HuH-7 (cell line): ENCODE measurements at places on chromosomes 3 and 15.
A peak's percentile ranks its signal among the peaks of the same experiment; 100 is the strongest.

- DNase-seq: peak; percentile 84
Measured at GRCh38 chr15:40282147-40282868, 556 bp downstream of the ANKRD63 start.

DNA sequence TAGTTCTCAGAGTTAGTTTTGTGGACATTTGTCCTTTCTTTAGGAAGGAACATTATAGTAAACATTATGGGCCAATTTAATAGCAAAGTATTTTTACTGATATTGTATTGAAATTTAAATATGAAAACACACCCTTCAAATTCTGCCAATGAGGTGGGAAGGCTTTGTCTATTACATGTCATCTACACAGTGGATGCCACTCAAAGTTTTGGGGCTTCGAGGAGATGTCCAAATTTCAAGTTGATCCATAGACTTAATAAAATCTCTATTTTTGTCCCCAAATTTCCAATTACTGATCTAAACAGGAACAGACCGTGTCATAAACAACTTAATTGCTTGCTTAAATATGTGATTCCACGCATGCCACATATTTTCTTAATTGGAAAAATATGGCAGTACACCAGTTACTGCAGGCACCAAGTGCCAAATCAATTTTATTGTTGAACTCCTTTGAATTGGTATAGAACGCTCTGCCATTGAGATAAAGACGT, 1.7 kb downstream of the SHOX2 start:
- no peak for DNase-seq

GRCh38 chr3:120823156-120823555, 80.6 kb downstream of the GTF2E1 start:
- no peak for DNase-seq

- peak; percentile 37 for DNase-seq
Measured at GRCh38 chr3:118817748-118818165, 216.9 kb downstream of the IGSF11 start.

DNA sequence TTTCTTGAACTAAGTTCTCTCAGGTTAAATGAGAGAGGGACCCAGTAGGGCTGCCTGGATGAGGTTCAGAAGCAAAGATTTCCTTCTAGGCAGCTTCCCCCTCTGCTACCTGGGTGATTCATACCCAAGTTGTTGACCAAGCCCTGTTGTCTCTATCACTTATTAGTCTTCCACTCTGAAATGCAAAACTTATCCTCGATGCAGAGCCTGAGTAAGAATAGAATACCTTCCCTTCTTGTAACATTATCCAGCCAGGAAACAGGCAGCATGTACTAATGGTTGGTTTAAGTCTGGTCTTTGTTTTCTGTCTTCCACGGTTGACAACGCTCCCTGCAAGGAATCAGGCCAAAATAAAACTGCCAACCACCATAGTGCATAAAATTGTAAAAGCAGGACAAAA, 377.3 kb downstream of the MECOM start:
- DNase-seq: no peak

DNA sequence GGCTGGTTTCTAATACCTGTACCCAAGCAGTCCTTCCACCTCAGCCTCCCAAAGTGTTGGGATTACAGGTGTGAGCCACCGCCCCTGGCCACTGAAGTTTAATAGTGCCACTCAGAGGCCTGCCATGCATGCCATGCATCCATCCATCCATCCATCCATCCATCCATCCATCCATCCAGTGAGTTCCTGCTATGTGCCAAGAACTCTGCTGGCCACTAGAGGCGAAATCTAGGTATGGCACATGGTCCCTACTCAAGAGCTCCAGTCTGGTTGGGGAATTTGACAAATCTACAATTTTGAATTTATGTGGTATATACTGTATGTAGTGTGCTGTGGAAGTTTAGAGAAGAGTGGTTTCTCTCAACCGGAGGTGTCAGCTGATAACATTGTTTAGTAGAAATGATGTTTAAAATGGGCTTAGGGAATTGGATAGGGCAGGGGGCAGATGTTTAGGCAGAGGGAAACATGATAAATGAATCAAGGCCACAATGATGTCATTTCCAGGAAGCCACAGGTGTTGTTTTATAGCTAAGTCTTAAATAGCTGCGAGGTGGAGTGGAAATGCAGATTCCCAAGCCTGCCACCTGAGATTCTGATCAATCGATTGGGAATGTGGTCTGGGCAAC, 384.4 kb upstream of the C2CD4B start:
- DNase-seq: peak; percentile 28

DNA sequence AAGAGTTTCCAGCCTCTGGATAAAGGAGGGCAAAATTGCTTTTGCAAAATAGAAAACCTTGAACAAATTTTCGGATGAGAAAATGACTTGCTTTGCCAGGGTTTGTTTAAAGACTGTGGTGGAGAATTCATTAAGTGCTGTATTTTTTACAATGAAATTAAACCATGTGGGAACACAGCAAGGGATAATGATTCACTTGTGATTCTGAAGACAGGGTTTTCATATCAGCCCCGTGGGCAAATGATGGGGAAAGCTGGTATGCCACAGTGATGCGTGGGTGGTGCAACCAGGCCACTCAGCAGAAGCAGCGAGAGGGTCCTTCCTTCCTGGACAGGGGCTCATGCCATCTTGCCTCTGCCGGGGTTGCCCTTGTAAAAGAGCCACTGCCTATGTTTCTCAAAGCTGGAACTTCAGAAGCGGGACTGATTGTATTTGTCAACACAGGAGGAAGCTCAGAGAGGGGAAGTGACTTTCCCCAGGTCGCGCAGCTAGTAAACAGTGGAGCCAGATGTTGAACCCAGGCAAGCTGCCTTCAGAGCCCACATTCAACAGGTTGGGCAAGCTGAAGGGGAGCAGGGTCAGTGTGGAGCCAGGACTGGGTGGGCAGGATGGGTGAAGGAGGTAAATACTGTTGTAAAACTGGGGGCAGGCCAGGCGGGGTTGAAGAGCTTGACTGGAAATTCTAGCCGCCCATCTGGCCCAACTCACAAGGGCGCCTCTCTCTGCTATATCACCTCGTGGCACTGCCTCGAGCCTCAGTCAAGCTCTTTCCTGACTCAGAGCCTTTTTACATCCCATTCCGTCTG, 79.1 kb downstream of the TOP2B start:
- DNase-seq: no peak

DNA sequence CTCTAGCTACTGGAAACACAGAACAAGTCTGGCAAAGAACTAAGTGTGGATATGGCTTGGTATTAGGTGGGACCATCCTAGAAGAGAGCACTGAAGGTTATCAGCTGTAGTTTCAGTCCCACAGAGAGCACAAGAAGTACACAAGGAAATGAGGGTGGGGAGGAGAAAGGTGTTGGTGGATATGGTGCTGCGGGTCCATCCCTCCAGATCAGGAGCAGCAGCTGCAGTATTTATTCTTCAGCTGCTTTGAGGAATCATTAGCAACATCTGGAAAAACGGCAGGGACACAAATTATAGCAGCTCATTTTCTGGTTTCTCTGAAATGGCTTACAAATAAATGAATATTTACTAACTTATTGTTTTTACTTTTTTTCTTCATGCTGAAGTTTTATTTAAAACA, 29.0 kb downstream of the CD80 start:
- no peak for DNase-seq

DNA sequence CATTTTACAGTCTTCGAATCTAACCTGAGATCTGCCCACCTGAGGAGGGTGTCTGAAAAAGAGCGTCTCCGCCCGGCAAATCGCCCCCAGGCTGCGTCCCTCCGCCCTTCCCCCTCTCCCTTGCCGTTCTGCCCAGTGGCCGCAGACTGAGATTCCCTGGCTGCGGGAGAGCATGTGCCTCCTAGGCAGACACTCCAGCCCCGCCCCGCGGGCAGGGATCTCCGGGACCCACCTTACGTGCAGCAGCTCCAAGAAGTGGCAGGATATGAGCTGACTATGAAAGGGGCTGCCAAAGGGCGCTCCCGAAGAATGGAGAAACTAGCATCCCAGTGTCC, 2.7 kb upstream of the WNT5A start:
- DNase-seq: no peak
